ENCODE measurements at places on chromosomes 2 and 18.

DNA sequence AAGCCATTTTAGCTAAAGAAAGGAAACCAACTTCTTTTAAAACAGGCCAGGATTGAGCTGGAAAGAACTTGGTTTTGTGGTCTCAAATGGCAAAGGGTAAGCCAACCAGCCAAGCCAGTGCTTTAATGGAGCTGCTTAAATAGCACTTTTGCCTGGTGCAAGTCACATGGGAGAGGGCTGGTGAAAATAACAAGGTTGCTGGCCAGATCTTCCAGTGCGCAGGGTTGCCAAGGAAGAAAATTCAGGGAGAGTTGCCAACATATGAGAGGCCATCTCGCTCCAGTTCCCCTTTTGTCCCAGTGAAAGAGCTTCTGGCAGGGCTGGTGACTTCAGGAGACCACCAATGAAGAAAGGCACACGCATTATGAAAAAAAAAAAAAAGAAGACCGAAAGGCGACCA lies 57.3 kb downstream of the IRS1 start:
- DNase-seq, result no peak

GRCh38 chr18:45336448-45336847 lies 278.8 kb upstream of the SLC14A2 start:
- DNase-seq, result no peak

- no peak for DNase-seq
These were observed 18.3 kb downstream of the TRIB2 start for GRCh38 chr2:12734914-12735654.

- no peak for DNase-seq
These were observed 60.4 kb upstream of the NABP1 start for GRCh38 chr2:191617575-191617974.

GRCh38 chr2:74005786-74006185 lies 21.1 kb downstream of the TET3 start:
- peak; percentile 47 for DNase-seq

- DNase-seq, result peak; percentile 74
These were observed 103.4 kb upstream of the MSH2 start for GRCh38 chr2:47299555-47299954.

DNA sequence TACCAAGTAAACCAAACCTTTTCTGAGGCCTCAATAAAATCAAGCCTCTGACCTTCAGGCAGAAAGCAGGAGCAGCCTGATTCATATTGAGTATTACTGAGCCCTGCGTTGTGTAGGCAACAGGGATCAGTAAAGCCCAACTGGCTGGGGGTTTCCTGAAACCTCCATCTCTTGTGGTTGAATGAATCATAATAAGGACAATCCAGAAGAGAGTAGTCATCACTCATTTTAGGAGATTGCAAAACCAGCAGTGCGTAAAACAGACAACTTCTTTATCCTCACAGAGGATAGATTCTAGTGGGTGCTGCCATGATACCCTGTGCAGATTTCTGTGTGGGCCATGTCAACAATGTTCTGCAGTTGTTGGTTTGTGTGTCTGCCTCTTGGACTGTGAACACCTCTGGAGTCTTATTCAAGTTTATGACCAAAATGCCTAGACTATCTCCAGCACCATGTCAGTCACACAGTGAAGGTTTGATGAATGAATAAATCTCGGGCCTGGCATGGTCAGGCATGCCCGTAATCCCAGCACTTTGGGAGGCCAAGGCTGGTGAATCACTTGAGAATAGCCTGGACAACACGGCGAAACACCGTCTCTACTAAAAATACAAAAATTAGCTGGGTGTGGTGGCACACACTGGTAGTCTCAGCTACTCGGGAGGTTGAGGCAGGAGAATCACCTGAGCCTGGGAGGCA lies 51.8 kb upstream of the RAB27B start:
- DNase-seq, result peak; percentile 97
